ENCODE measurements at places on chromosomes 12 and 14.
A peak's percentile ranks its signal among the peaks of the same experiment; 100 is the strongest.

DNA sequence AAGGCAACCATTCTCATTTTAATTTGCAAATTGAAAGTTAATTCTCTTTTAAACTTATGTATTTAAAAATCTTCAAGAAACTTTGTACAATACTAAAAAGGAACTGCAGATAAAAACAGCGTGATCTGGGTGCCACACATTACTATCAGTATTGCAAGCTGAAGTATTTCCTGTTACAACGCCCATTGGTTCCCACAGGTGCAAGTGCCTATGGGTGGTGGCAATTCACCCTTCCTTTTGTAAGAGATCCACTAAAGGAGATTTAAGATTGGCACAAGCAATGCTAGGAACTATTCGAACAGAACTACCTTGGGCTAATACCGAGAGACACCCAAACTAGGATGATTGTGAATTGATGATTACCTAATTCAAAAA lies 13.2 kb downstream of the TAOK3 start:
- DNase-seq, result no peak

DNA sequence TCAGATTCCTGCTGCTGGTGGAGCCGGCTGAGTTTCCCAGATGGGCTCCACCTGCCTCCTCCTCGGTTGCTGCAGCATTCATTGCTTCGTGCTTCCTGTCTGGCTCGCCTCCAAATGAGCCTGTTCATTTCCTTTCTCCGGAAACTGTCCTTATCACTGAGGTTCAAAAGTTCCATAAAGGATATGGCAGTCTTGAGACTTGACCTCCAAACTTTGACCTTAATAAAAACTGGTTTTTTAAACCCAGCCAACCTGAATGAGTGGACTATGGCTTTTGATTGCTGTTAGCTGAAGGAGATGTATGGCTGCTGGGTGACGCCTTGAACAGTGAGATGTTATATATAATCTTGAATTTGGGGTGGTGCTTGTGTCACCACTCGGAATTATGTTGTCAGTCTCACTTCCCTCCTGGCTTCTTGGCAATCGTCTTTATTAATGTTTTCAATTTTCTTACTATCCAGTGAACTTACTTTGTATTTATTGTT lies 62.7 kb downstream of the RASSF3 start:
- DNase-seq, result no peak

DNA sequence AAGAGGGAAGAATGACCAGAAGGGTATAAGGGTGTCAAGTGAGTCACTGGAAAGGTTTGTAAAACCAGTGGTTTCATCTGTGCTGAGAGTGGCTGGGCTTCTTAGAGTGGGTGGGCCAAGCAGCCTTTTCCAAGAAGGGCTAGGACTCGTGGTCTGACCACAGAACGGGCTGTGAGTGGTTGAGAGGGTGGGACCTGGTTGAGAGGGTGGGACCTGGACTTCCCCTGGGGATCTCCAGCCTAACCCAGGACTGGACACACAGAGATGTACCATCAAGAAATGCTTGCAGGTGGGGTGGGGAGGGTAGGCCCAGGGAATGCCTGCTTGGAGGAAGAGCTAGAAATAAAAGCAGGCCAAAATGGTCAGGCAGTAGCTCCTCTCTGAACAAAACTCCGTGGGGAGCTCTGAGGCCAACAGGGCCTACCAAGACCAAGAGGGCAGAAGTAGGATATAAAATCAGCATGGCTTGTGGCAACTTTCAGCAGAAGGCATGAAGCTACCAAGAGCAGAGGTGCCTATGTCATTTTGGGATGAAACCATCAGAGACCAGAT lies 140.5 kb downstream of the FOXN3 start:
- peak; percentile 89 for DNase-seq

- no peak for DNase-seq
These were observed 3.9 kb upstream of the BTG1 start for GRCh38 chr12:92149563-92149962.

DNA sequence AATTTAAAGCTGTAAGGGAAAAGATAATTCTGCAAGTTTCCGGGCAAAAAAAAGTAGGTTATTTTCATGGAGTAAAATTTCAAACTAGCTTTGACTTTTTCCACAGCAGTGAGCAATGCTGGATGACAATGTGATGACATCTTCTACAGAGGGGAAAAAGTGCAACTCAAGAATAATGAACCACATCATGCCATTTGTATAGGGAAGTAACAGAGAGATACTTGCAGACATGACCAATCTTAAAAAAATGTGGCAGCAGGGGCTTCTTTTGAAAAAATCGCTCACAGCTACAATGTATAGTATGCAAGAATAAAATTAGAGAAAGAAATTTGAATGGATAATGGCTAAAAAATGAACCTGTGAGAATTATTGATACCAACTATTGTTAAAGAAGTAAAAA lies 115.5 kb downstream of the DHRS2 start:
- DNase-seq, result no peak

DNA sequence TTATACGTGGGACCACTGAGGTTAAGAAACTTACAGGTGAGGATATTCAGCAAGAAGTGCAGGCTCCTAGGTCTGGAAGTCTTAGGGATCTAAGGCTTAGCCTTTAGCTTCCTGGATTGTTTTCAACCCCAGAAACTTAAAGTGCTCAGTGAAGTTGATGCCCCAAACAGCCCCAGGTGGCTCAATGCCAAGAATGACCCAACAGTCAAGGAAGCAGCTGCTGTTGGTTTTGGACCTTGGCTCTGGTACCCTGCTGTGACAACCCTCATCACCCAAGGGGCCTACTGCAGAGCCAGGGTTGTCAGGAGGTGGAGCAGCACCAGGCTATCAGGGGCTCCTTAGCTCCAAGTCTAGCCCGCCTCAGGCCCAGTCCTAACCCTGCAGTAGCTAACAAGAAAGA lies 36.8 kb downstream of the VDR start:
- DNase-seq, result no peak

- no peak for DNase-seq
These were observed 53.0 kb downstream of the TRIM9 start for GRCh38 chr14:51041883-51042282.

DNA sequence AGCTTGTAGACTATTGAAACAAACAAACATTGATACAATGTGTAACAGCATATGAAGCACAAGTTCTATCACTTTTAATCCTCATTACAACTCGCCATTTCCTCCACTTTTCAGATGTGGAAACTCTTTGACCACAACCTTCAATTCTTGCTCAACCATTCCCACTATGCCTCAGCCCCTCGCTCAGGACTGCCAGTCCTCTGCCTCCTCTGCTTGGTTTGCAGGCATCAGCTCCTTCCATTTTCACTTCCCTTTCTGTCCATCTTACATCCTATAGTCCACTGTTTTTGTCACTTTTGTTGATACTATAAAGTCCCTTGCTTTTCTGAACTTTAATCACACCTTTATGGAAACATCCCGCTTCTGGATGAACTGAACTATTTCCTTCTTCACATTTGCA lies 28.2 kb upstream of the CD27 start:
- DNase-seq, result no peak

- no peak for DNase-seq
These were observed 25.6 kb downstream of the SYNE3 start for GRCh38 chr14:95490727-95491451.

GRCh38 chr12:113185180-113186032 lies at the start of the genes DDX54 and RITA1:
Gene DDX54, minus strand, starts transcription at chr12:113185478. Its CDS starts 27 bp downstream, at chr12:113185451.
Gene RITA1, plus strand, starts transcription at chr12:113185721. Its CDS starts 1,026 bp downstream, at chr12:113186747.
- peak; percentile 96 for DNase-seq

GRCh38 chr12:121495746-121496145 lies 85.1 kb downstream of the KDM2B start:
- DNase-seq, result no peak

DNA sequence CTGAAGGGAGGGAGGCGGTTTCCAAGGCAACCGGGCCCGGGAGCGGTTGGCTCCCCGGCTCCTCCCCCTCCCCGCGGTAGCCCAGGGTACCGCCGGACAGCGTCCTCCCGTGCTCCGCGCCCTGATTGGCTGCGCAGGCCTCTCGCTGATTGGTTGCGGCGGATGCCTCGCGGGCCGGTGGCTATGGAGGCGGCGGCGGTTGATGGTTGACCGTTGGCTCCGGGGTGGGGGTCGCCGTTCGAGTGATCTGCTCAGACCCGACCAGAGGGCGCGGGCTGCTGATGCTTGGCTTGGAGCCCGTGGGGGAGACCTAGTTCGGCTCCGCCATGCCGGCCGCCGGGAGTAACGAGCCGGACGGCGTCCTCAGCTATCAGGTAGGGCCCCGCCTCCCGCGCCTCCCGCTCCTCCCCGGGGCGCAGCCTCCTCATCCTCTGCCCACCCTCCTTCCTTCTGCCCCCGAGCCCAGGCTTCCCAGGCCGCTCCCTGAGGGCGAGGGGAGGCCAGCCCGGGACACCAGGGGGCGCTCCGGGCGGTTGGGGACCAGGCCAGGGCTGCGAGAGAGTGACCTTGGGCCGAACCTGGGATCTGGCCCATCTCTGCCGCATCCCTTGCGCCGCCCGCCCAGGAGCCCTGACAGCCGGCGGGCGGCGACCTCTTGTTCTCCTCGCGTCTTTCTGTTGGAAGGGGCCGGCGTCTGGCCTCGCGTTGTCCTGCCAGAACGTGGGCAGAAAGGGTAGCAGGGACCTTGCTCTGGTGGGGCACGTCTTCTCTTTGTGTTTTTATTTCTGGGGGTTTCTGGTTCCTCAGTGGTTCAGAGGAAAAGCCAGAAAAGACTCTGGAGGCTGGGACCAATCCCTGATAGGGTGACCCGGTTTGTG lies at the start of gene SLC4A8:
Gene SLC4A8 (plus strand): TSS at position 170 of the 878 bp plus-strand sequence. CDS start 157 bp downstream, at position 327.
- DNase-seq, result peak; percentile 90

DNA sequence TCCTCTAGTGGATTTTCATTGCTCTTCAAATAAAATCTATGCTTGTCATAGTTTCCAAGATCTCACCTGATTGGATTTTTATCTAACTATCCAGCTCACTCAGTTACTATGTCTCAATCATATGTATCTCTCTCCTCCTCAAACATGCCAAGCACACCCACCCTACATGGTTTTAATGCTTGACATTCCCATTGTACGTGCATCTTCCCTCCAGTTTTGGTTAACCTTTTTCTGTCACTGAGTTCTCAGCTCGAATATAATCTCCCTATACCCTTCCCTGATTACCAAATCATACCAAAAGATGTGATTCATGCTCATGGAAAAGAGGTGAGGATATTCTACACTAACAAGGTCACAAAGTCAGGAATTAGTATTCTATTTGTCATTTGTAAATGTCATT lies 12.0 kb upstream of the PTPRQ start:
- no peak for DNase-seq

DNA sequence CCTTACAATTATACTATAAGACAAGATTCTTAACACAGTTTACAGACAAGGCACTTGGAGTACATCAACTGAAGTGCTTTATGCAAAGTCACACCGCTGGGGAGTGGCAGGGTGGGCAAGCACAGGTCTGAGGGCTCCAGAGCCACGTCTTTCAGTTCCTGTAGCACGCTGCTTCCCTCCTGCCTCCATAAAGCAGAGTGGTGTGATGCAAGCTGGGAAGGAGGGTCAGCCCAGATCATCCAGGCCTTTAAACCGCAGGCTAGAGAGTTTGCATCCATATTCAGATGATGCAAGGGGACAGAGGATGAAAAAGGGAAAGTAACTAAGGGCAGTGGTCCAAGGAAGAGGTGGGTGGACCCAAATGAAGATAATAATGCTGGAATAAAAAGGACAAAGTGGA lies 132.6 kb downstream of the ITPR2 start:
- DNase-seq, result no peak

DNA sequence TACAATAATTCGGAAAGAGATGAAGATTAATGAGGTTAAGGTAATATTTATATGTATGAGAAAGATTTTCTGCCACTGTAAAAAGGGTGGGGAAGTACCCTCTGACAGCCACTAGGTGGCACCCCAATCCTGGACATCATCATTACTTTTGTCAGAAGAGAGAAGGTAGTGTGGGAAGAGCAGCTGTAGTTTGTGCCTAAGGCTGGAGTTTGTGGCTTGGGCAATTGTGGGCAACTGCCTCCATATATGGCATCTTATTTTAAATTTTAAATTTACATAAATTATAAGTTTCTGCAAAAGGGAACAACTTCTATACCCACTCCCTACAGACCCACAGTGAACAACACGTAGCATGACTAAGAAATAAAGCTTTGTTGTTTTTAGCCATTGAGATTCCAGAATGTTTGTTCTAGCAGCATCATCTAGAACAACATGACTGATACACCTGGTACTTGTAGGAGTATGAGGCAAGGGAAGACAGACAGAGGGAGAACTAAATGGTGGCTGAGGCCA lies 34.4 kb upstream of the SYCP3 start:
- peak; percentile 82 for DNase-seq

- no peak for DNase-seq
These were observed 16.4 kb upstream of the A2M start for GRCh38 chr12:9132008-9132535.

- DNase-seq, result no peak
These were observed 24.3 kb upstream of the ANO2 start for GRCh38 chr12:5969156-5969973.

DNA sequence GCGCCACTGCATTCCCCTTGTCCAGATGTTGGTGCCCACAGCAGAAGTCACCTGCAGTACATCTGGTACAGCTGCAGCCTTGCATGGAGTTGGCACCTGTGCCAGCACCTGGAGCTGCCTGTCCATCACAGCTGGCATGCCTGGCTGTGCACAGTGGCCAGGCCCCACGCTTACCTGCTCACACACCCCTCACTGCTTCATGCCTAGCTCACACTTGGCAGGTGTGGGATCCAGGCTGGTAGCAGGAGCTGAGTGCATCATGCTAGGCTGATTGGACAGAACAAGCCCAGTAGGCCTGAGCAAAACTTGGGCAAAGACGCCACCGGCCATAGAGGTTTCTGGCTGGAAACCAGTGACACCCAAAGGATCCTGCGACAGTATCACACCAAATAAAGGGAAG lies 402.8 kb downstream of the FOXG1 start:
- DNase-seq, result no peak

GRCh38 chr14:64628940-64629408 lies 75.2 kb upstream of the PLEKHG3 start:
- no peak for DNase-seq

GRCh38 chr14:37792124-37792523 lies 196.7 kb downstream of the TTC6 start:
- DNase-seq, result no peak

GRCh38 chr12:77401064-77401769 lies 335.8 kb upstream of the E2F7 start:
- DNase-seq, result no peak

DNA sequence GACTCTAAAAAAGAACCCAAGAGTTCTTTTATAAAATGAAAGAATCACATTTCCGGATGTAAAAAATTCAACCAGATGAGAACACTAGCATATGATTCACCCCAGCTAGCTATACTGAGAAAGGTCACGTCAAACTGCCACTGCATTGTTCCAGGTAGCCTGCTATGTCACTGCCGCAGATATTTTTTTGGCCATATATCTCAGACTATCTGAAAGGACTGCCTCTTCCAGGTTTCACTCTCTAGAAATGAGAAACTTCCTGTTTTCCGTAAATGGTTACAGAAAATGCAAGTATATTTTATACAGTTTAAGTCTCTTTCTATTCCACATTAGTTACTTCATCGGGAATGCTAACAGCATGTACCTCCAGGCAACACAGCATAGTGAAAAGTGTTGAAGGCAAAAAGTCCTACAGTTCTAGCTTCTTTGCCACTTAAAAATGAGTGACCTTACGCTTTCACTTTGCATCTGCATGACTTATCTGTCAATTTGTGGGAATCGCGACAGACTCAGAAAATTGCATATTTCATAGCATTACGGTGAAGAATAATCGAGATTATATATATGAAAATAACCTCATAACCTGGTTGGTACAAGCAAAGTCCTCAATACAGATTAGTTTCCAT lies 105.2 kb downstream of the MED13L start:
- DNase-seq, result no peak

- DNase-seq, result no peak
These were observed 652.9 kb downstream of the NRXN3 start for GRCh38 chr14:78823035-78823434.

Data from activated CD8-positive, alpha-beta memory T cell treated with anti-CD3 and anti-CD28 coated beads for 24 hours (primary cell).